ENCODE measurements at places on chromosomes 4 and X.

GRCh38 chr4:169209388-169209883 is 61.3 kb downstream of the SH3RF1 start:
- no peak for DNase-seq

- no peak for DNase-seq
These were observed 552.6 kb downstream of the PPARGC1A start for GRCh38 chr4:23337292-23337691.

DNA sequence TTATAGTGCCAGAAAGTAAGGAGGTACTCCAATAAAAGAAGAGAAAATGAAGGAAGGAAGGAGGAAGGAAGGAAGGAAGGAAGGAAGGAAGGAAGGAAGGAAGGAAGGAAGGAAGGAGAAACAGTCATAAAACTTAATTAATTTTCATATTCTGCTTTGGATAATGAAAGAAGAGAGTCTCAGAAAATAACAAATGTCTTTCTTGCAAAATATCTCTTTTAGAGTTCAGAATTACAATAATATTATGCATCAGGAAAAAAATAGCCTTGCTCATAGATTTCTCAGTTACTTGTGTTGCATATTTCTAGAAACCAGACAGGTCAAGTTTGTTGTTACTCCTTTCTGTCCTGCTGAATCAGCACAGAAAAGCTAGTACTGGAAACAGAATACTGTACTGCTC is 130.1 kb upstream of the DKK2 start:
- no peak for DNase-seq

DNA sequence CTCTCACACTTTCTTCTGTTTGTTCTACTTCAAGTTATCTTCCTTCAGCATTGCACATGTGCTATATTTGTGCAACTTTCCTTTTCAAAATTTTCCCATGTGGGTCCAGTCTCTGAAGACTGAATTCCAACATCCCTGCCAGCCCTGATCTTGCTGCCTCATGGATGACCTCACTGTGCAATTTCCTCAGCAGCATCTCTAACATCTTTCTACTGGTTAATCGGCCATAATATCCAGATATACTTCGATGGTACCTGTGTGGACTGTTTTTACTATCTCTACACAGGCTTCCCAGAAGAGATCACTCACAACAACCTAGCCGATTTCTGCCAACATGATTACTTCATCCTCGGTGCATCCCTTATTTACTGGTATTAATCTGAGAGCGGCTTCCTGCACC is 41.5 kb downstream of the GPM6A start:
- no peak for DNase-seq

- DNase-seq, result no peak
These were observed 38.5 kb upstream of the KLF3 start for GRCh38 chr4:38625508-38625907.

GRCh38 chrX:123271902-123272301 is 87.8 kb downstream of the GRIA3 start:
- no peak for DNase-seq

- DNase-seq, result no peak
These were observed 17.1 kb downstream of the AFP start for GRCh38 chr4:73452953-73453700.

DNA sequence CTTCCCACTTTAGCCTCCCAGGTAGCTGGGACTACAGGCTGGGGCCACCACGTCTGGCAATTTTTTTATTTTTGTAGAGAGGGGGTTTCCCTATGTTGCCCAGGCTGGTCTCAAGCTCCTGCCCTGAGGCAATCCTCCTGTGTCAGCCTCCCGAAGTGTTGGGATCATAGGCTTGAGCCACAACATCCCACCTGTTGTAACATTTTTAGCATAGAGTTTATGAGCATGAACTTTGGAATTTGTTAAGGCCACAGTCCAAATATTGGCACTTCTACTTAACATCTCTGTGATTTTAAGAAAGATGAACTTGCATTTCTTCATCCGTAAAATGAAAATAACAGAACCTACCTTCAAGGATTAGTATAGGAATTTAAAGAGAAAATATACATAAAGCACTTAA is 445.6 kb downstream of the IQCM start:
- DNase-seq, result no peak

DNA sequence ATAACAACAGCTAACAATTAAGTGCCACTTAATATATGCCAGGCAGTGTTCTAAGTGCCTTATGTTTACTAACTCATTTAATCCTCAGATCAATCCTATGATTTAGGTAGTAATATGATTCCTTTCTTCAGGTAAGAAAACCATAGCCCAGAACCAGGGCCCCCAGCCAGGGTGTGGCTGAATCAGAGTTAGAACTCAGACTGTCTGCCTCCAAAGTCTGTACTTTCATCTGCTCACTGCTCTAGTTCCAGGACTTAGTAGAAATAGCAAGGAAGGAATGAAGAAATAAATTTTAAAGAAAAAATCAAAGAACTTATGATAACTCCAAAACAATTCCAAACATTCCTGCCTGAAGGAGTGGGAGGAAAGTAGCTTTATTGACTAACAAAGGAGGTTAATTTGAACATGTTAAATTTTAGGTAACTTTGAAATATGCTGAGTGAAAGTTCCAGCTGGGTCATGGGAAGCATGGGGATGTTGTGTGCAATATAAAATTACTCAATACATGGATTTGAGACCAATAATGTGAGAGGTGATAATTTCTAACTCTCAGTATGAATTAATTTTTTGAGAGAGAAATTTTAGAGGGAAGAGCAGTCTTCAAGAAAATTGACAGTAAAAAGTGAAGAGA is 8.8 kb upstream of the ADH1C start:
- no peak for DNase-seq

DNA sequence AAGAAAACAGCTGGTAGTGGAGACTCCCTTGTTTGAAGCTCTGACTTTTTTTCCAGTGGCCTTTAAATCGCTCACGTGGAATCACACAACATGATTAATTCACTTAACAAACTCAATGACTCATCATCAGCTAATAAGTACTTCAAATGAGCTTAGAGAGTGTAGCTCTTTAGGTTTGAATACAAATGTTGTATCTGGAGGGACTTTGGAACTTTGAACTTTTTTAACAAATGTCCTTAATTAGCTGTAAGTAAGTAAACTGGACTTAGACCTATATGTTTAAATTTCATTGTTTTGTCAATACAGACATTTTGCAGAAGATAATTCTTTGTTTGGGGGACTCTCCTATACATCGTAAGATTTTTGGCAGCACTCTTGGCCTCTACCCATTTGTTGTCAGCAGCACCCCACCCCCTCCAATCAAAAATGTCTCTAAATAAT is 581.1 kb downstream of the SPRY1 start:
- DNase-seq, result no peak

- no peak for DNase-seq
These were observed 25.4 kb upstream of the TNIP3 start for GRCh38 chr4:121189326-121190215.

GRCh38 chrX:47706575-47706974 is 47.6 kb upstream of the UXT start:
- DNase-seq, result no peak

- no peak for DNase-seq
These were observed 112.5 kb downstream of the ADRA2C start for GRCh38 chr4:3878678-3879077.

- DNase-seq, result no peak
These were observed 80.6 kb downstream of the FRYL start for GRCh38 chr4:48699475-48699874.

- peak; percentile 47 for DNase-seq
These were observed at the start of gene WWC2 for GRCh38 chr4:183098723-183099536. WWC2 (plus strand) TSS chr4:183099257; CDS start chr4:183099492, 235 bp downstream.

- DNase-seq, result no peak
These were observed 19.5 kb downstream of the PJA1 start for GRCh38 chrX:69145714-69146113.

GRCh38 chrX:41827886-41828285 is 95.5 kb downstream of the CASK start:
- DNase-seq, result no peak

- no peak for DNase-seq
These were observed 132.4 kb upstream of the TET2 start for GRCh38 chr4:105014234-105014633.

DNA sequence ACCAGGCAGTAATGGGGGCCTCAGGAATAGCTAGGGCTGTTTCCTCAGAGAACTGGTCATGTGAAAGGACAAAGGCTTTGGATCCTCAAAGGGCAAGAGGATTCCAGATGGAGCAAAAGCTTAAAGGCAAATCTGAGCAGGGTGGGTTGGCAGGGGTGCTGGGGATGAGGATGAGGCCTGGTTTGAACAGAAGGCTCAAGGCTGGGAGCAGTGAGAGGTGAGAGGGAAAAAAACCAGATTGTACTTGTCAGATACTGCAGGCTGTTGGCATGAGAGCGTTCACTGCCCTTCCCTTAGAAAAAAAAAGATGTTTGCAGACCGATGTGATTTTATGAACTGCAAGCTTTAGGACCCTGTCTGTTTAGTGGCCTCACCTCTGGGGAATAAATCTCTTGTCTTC is 75.3 kb upstream of the PLAC1 start:
- DNase-seq, result no peak

DNA sequence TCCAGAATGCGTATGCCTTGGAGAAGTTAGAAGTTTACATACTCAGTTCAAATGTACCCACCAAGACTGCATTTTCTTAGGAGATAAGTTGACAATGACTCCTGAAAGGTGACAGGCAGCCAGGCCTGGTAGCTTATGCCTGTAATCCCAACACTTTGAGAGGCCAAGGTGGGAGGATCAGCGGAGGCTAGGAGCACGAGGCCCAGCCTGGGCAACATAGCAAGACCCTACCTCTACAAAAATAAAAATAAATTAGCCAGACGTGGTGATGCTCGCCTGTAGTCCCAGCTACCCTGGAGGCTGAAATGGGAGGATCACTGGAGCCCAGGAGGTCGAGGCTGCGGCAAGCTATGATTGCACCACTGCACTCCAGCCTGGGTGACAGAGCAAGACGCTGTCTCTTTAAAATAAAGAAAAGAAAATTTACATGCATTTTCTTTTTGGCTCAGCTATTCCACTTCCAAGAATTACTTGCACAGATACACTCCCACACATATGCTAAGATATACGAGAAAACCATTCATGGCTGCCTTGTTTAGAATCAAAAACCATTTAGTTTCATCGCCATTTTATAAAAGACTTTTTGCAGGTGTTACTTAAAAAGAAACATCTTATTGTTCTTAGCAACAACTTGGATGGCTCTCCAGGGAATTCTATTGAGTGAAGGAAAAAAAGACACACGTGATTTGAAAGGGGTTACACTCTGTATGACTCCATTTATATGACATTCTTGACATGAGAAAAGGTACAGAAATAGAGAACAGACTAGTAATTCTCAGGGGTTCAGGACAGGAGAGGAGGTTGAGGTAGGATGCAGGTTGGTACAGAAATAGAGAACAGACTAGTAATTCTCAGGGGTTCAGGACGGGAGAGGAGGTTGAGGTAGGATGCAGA is 66.3 kb downstream of the DHRSX start:
- DNase-seq, result no peak

DNA sequence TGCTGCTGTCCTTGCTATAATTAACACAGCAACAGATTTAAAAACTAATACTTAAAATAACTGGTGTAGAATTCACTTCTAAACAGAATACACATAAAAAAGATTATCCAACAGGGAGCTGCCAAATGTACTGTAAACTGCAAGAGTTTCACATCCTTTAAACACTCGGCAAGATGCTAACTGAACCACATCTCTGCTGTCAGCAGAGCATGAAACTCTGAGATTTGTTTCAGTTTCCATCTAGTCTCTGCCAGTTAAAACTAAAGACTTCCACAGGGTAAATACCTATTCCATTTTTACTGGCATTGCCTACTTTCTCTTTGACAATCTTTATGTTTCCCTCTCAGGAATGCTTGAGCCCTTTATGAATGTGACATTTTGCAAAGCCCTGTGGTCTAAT is 127.7 kb downstream of the SLC7A11 start:
- no peak for DNase-seq

DNA sequence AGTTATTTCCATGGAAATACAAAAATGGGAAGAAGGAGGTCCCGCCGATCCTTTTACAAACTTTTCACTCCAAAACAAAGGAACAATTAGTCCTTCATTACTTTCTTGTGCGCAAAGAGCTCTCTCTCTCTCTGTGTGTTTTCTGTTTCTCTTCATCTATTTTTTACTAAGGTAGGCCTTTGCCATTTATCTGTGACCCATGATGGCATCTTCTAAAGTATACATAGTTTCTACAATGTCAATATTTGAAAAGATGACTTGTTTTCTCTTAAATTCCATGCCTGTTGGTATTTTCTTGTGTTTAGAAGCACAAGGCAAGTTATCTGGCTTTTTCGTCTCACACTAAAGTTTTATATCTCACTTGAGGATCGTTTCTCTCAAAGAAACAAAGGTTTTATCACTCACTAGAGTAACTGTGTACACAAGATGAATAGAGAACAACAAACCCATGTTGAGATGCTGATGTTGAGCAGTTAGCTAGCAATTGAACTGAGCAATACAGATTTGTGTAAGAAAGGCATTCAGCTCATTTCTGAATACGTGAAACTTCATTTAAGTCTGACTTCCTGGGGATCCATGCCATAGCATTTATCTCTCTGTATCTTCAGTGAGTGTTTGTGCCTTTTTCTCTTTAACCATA is 250.3 kb downstream of the GBA3 start:
- no peak for DNase-seq

DNA sequence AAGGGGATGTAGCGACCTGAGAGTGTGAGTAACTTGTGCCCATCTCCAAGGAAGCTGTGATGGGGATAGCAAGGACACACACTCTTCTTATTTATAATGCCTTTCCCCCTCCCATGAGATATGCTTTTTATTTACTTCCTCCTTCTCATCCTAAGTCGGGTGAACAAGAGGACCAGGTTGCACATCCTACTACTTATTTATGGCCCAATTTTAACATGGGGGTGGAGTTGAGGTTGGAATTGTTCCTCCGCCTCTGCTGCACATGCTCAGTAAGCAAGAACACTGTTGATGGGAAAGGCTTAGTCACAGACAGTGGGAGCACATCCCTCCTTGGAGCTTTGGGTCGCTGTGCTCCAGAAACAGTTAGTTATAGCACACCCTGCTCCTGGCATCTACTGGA is 15.2 kb upstream of the TLR8 start:
- no peak for DNase-seq

- DNase-seq, result no peak
These were observed 4.4 kb downstream of the GPRIN3 start for GRCh38 chr4:89303177-89303576.

- DNase-seq, result no peak
These were observed 879.6 kb upstream of the PCDH10 start for GRCh38 chr4:132269303-132269990.

GRCh38 chrX:134745636-134746409 is 87.6 kb upstream of the PLAC1 start:
- no peak for DNase-seq

DNA sequence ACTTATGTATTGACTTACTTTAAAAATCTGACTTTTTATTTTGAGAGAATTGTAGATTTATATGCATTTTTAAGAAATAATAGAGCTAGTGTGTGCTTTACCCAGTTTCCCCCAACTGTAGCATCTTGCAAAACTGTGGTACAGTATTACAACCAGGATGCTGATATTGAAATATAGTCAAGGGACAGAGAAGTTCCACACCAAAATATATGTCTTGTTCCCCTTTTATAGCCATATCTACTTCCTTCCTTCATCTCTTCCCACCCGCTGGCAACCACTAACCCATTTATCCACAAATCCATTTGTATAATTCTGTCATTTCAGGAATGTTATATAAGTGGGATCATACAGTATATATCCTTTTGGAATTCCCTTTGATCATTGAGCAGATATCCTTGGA is 16.8 kb downstream of the KDM6A start:
- no peak for DNase-seq

GRCh38 chr4:154465085-154465484 is 26.5 kb downstream of the DCHS2 start:
- DNase-seq, result no peak

Measured in NCI-H2171 (cell line).